CD4-positive, alpha-beta T cell treated with Interferon gamma for 1 hour (primary cell): ENCODE measurements at places on chromosomes 6 and 20.
A peak's percentile ranks its signal among the peaks of the same experiment; 100 is the strongest.

DNA sequence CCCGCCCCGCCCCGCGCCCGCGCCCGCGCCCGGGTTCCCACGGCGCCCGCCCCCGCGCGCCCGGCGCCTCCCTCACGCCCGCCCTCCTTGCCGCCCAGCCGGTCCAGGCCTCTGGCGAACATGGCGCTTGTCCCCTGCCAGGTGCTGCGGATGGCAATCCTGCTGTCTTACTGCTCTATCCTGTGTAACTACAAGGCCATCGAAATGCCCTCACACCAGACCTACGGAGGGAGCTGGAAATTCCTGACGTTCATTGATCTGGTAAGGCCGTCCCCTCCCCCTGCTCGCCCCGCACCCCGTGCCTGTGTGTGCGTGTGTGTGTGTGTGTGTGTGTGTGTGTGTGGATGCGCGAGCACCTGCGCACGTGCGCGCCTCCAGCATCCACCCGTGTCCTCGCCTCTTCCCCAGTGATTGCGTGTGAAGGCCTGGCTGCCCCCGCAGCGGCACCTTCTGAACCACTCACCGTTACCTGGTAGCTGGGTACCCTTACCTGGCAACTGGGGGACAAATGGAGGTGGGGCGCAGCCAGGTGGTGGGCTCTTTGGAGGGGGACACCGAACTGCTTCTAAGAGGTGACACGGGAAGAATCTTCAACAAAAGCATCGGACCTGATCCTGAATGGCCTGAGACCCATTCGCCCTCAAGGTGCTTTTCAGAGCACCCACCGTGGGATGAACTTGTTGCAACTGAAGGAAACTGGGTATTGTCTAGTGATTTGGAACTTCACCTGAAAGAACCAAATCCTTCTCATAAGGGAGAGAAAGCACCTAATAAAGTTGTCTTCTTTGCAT, at the start of gene AIG1:
TSS of gene AIG1 (plus strand) at position 84 of the 791 bp plus-strand sequence. CDS start at position 121, 37 bp downstream.
- peak; percentile 67 for DNase-seq

GRCh38 chr20:45970646-45971424, 1.2 kb downstream of the ZNF335 start:
- no peak for DNase-seq

DNA sequence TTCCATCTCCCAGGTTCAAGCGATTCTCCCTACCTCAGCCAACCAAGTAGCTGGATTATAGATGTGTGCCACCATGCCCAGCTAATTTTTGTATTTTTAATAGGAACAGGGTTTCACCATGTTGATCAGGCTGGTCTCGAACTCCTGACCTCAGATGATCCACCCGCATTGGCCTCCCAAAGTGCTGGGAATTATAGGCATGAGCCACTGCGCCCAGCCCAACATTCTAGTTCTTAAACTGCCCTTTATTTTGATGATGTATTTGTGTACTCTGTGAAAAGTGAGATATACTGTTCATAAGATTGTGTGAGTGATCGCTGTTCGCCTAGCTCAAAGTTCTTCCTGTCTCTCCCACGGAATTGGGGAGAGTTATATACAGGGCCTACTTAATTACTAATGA, 93.1 kb downstream of the HFE start:
- no peak for DNase-seq

GRCh38 chr20:31508517-31509244, 5.6 kb upstream of the HM13 start:
- DNase-seq, result no peak

GRCh38 chr6:136181861-136182260, 68.2 kb downstream of the MTFR2 start:
- no peak for DNase-seq
